Right ventricle myocardium inferior (tissue), 1 donor: ENCODE measurements at places on chromosomes 6 and 20. TPM values are rescaled to one million over a fixed set of nuclear protein-coding genes. Genes with fewer than 3 reads are reported as not detected.

GRCh38 chr6:2412731-2413130 is 167.3 kb upstream of the GMDS start:
- no peak for DNase-seq

BMP2 gene
- total RNA-seq = 2.3 TPM

DNA sequence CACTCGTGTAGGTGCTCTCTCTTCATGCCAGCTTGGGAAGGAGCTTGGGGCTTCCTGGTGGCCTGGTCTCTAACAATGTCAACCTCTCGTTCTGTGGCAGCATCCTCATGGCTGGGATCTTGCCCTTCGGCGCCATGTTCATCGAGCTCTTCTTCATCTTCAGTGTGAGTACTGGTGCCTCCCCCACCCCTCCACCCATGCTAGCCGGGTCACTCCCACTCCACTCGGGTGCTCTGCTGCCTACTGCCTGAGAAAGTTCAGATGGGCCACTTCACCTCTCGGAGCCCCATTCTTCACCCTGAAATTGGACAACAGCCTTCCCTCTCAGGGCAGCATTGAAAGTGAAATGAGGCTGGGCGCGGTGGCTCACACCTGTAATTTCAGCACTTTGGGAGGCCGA is 48.8 kb downstream of the TM9SF4 start:
- DNase-seq = no peak

KIF25 gene
- total RNA-seq = not detected

- no peak for DNase-seq
These were observed 665.7 kb upstream of the GJE1 start for GRCh38 chr6:141467041-141467440.

GRCh38 chr6:41814629-41815028 is 27.1 kb downstream of the TOMM6 start:
- DNase-seq = no peak

ULBP1 gene
- 0.30 TPM for total RNA-seq

GRCh38 chr6:5828296-5828695 is 178.4 kb downstream of the NRN1 start:
- DNase-seq = no peak

DNA sequence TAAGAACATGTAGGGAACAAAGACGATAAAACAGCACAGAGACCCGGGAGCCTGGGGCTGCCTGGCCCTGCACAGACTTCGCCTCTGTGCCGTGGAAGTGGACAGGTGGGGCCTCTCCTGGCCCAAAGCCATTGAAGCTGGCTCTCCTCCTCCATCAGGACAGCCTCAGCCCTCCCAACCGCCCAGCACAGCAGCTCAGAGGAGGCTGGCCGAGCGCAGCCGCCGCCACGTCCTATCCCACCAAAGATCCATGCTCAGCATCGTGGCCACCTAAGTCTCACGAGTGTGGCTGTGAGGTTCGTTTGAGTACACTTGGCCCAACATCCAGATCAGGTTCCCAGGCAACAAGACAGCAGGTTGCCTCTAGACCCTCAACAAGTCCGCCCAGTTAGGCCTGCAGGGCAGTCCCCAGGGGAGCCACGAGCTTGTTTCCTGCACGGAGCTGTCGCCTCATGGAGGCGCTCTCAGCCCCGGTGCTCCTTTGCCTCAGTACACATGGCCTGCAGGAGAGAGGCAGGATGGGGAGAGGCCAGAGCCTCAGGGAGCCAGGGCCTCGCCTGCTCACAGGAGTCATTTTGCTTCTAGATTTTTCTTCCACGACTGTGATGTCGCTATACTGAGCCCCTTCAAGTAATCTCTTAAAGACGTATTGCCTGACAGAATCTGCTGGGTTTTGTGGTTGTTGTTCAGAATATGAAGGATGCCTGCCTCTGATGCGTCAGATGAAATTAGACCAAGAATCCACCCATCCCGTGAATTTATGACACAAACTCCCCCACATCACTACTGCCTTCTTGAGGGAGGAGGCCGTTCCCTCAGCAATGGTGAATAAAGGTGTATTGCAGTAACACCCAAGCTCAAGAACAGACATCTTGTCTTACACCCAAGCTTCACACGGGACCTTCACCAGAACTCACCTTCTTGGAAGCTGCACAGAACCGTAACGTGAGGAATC is 102.7 kb downstream of the RNASET2 start:
- no peak for DNase-seq

GRCh38 chr6:89711801-89712200 is 73.3 kb upstream of the LYRM2 start:
- DNase-seq = no peak

NRSN2 gene
- total RNA-seq = 19.8 TPM
